ENCODE measurements at places on chromosomes 1 and 21. TPM values are rescaled to one million over a fixed set of nuclear protein-coding genes. Genes with fewer than 3 reads are reported as not detected.

The TNFSF18 gene
- total RNA-seq = 0.74 TPM

The SH2D1B gene
- not detected for total RNA-seq

The APCS gene
- not detected for total RNA-seq

The KDF1 gene
- total RNA-seq = not detected

The TMEM240 gene
- total RNA-seq = 15.2 TPM

The FRRS1 gene
- 1.5 TPM for total RNA-seq

The FAM3B gene
- not detected for total RNA-seq

The ZNF593OS gene
- total RNA-seq = not detected

The PRDM15 gene
- 5.7 TPM for total RNA-seq

The ADORA3 gene
- total RNA-seq = 0.74 TPM

The RGSL1 gene
- not detected for total RNA-seq

The TSPEAR gene
- total RNA-seq = not detected

The TRIM67 gene
- total RNA-seq = 46.7 TPM

The RPRD2 gene
- total RNA-seq = 20.7 TPM

The PDIK1L gene
- 62.7 TPM for total RNA-seq

The SLC44A3 gene
- total RNA-seq = 1.7 TPM

The BSND gene
- total RNA-seq = not detected

The NPPB gene
- not detected for total RNA-seq

The PADI2 gene
- total RNA-seq = 0.74 TPM

The LCE1F gene
- total RNA-seq = not detected

The HES3 gene
- not detected for total RNA-seq

The KRTAP22-2 gene
- not detected for total RNA-seq

The IL20 gene
- total RNA-seq = not detected

The BCAR3 gene
- total RNA-seq = 4.2 TPM

The IFNAR2 gene
- total RNA-seq = 7.9 TPM

The OR2T2 gene
- total RNA-seq = not detected

The TDRD10 gene
- total RNA-seq = 0.49 TPM

All from temporal lobe (tissue), 4 donors.